Stimulated activated CD8-positive, alpha-beta memory T cell treated with anti-CD3 and anti-CD28 coated beads, Interleukin-4, amount 100 ng/mL, for 24 hours (primary cell): ENCODE measurements at places on chromosomes 5 and 9.

- no peak for DNase-seq
These were observed 14.7 kb upstream of the CRHBP start for GRCh38 chr5:76938177-76938576.

- DNase-seq, result no peak
These were observed 70.5 kb downstream of the CDKN2A start for GRCh38 chr9:21923694-21924093.

- no peak for DNase-seq
These were observed 1.2 kb upstream of the RLN2 start for GRCh38 chr9:5305741-5306140.

- no peak for DNase-seq
These were observed 32.9 kb downstream of the SLIT3 start for GRCh38 chr5:169268019-169268418.

DNA sequence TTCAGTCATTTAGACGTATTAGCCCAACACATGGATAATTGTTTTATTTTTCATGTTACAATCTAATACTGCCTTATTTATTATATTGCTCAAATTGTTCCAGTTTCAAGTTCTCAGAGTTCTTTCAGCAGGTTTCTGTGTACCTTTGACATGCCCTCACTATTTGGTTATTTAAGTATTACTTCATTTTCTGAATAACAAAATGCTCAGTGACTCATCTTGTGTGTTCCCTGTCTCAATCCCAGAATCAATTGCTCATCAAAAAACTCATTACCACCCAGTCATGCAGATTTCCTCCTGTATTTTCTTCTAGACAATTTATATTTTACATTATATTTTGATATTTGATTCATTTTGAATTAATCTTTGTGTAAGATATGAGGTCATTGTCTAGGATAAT lies 562.6 kb downstream of the ANXA1 start:
- no peak for DNase-seq

DNA sequence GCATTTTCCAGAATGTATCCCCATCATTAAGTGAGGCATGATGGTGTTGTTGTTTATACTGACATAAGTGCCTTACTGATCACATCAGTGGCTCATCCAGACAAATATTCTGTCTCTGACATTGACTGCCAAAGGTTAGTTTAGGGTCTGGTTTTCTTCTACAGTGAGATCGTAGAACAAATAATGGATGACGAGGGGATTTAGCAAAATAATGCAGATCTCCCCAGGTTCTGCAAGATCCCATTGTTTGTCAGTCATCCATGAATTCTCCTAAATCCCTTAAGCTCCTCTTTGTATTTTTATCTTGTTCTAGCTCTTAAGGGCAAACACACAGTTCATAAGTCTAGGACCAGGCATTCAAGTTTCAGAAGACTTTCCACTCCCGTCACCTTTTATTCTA lies 93.1 kb upstream of the DHFR start:
- no peak for DNase-seq

GRCh38 chr9:110712955-110713354 lies 44.4 kb downstream of the MUSK start:
- DNase-seq, result no peak

- DNase-seq, result no peak
These were observed 47.6 kb upstream of the ELOVL7 start for GRCh38 chr5:60891667-60892066.

DNA sequence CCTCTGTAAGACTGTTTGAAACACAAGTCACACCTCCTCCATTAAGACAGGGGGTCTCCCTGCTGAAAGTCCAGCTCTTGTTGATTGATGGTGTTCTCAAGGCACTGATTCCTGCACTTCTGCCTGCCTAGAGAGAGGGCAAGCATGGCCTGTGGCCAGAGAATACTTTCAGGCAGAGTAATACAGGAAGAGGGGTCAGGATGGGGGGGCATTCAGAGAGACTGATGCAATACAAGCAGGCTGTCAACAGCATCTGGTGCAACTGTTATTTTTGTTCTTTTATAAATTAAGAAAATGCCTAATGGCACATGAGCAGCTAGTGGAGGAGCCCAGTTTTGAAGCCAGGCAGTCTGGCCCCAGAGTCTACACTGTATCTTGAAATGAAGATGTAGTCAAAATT lies 302.2 kb downstream of the DIRAS2 start:
- DNase-seq, result no peak

DNA sequence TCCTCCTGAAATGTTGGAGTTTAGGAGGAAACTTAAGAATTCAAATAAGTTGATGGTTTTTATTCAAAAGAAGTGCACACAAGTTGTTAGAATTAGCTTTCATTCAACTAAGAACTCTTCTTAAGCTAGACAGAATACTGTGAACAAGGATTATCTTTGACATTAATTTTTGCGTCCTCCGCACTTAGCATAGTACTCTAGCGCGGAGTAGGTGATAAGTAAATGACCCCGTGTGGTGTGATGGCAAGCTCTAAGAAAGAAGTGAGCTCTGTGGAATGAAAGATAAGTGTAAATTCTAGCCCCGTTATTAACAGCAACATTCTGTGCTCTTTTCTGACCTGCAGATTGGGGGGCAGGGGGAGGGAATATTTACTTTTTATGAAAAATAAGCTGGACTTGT lies 1.0 kb downstream of the BRIX1 start:
- DNase-seq, result no peak
